Fibroblast of upper back skin (primary cell): ENCODE measurements at places on chromosomes 11 and 22.

GRCh38 chr22:24542641-24543040 is 12.3 kb downstream of the GUCD1 start:
- DNase-seq, result no peak

GRCh38 chr11:23947883-23948282 is 549.0 kb upstream of the LUZP2 start:
- peak; percentile 37 for DNase-seq

DNA sequence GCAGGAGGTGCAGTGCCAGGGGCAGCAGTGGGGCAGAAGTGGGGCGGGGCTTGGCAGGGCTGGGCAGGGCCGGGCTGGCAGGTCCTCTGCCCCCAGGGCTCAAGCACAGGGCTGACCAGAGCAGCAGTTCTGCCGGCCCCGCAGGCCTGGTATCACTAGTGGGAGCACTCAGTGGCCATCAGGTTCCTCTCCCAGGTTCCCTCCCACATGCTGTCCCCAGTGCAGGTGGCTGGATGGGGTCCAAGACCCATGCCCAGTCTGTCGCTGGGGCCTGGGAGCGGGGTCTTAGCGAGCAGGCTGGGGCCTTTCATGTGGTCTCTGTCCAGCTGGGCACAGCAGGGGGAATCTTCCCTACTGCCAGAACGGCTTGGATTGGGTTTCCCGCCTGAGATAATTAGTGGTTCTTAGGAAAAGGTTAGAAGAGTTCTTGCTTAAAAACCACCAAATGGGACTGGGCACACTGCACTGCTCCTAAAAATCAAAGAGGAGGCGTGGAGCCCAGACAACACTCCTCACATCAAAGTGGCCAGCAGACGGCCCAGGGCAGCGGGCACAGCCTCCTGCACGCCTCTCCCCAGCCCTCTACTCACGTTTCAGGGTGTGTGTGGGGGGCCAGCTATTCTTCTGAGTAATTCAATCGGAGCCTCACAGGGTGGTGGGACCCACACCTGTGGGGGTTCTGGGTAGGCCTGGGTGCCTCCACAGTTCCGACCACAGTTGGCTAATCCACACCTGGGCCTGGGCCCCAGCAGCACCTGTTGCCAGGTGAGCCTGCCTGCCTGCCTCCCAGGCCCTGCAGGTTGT is 45.6 kb downstream of the TPCN2 start:
- DNase-seq, result no peak

- DNase-seq, result no peak
Measured at GRCh38 chr11:88405853-88406252, 68.3 kb upstream of the CTSC start.

DNA sequence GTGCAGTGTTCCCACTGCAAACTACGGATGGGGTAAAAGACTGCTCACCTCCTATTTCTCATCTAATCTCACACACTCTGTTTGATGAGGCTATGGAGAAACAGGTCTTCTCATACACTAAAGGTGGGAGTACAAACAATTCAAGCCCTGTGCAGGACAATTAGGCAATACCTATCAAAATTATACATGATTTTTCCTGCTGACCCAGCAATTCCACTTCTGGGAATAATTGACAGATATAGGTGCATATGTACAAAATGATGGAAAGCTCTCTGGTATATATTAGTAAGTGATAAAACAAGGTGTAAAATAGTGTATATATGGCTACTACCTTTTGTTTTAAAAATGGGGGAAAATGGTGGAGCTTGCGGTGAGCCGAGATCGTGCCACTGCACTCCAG is 23.1 kb downstream of the BDNF start:
- DNase-seq, result no peak

DNA sequence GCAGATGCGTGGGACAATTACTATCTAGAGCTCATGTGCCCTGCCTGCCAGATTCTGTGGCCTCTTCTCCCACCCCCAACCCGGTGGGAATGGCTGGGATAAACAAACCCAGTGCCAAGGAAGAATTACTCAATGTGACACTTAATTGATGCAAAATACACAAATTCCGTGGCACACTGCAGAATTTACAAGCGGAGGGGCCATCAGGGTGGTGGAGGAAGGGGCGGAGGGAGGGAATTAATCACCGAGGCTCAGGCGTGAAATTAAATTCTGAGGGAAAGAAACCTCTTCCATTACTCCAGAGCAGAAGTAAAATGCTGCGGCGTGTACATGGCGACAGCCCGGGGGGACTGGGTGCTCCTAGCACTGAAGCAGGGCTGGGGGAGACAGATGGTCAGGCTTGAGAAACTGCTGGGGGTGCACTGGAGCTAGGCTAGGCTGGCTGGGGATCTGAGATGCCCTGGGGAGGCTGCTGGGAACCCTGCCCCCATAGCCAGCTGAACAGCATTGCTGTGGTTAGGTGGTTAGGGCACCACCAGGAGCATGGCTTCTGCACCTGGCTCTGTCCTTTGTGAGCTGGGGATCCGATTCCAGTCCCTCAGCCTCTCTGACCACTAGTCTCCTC is 200.6 kb downstream of the CEP164 start:
- no peak for DNase-seq

GRCh38 chr11:102733232-102733875 is 8.6 kb upstream of the MMP8 start:
- DNase-seq, result peak; percentile 64

DNA sequence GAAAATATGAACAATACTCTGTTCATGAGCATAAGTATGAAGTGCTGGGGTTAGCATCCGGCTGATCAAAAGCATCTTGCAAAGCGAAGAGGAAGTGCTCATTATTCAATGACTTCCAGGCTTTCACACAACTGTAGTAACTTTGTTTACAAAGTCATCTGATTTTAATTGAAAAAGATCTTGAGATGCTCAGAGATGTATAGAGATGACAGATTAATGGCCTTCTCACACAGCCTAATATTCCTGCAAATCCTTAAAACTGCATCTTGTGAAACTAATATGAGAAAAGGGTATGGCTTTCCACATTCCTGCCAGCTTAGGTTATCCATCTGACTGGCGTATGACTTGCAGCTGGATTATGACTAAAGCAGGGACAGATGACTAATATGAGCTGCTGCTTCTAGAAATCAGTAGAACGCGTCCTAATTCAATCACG is 125.4 kb downstream of the CASP12 start:
- peak; percentile 93 for DNase-seq

DNA sequence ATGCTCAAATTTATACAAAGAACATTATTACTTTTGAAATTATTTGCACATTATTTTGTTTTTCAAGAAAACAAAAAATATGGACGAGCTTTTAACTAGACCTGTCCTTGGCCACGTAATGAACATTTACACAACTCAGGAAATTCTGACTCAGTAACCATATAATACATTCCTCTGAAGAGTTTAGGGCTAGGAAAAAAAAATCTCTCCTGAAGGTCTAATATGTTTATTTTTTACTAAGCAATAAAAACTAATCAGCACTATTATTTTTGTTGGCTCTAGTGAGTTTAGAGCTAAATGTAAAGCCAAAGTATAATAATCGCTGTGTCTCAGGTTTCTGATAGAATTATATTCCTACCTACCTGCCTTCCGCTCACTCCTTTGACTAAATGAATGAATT is 187.5 kb downstream of the SWAP70 start:
- peak; percentile 37 for DNase-seq

DNA sequence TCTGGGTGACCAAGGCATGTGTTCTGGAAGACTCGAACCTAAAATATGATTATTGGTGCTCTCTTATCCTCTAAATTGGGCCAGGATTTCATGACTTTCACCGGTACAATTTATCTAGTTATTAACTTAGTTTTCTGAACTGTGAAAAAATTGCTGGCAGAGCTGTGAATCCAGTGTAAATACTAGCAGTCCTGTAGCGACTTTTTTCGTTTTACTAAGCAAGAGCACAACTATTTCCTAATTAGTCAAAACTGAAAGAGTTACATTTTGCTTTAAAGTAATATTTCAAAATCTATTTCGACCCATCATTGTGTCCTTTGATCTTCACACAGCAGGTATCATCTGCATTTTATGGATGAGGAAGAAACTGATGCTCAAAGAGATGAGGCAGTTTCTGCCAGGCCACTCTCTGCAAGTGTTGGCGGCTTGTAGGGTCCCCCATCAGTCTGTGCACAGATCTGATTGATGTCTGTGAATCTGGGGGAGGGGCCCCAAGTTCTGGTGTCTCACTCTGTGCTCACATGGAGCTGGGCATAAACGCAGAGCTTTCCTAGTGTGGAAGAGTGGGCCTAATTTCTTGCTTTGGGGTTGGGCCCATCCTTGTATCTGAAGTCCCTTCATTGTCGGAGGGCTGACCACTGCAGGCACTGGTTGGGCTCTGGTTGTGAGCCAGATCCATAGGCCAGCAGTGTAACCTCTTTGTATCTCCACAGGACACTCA is 1.4 kb upstream of the TRMT2A start:
- no peak for DNase-seq

GRCh38 chr11:11072067-11072466 is 214.2 kb upstream of the ZBED5 start:
- no peak for DNase-seq

GRCh38 chr11:130323452-130324450 is 9.0 kb upstream of the ZBTB44 start:
- peak; percentile 49 for DNase-seq

GRCh38 chr11:117229411-117229810 is 2.5 kb downstream of the PCSK7 start:
- DNase-seq, result no peak

- peak; percentile 28 for DNase-seq
Measured at GRCh38 chr22:17120281-17120680, 879 bp downstream of the TMEM121B start.

DNA sequence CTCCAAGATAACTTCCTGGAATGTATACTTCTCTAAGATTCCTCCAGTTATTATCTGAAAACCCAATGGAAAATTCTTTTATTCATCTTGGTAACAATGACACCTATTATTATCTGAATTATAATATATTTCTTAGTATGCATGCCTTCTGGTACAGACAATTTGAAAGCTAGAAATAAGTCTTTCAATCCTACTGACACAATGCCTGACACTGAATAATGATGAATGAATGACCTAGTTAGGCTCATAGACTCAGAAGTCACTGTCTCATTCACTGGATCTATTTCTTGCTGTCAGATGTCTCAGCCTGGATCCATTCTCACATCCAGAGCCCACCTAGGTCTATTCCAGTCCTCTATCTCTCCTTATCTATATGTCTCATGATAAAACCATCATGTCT is 1126.7 kb upstream of the CCDC90B start:
- no peak for DNase-seq

DNA sequence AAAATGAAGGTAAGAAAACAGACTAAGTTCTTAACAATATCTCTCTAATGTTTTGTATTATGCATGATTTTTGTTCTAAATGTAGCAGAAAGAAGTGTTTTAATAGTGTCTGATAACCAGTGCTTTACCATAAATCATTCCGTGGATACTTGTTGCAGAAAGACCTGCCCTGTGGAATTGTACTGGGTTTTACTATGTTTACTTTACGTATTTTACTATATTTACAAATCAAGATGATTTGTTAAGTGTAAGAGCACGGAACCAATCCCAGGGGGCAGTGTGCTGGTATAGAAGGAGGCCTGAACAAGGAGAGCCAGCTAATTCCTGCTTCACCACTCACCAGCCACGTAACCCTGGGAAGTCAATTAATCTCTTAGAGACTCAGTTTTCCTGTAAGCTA is 1.4 kb downstream of the HTR3B start:
- no peak for DNase-seq

DNA sequence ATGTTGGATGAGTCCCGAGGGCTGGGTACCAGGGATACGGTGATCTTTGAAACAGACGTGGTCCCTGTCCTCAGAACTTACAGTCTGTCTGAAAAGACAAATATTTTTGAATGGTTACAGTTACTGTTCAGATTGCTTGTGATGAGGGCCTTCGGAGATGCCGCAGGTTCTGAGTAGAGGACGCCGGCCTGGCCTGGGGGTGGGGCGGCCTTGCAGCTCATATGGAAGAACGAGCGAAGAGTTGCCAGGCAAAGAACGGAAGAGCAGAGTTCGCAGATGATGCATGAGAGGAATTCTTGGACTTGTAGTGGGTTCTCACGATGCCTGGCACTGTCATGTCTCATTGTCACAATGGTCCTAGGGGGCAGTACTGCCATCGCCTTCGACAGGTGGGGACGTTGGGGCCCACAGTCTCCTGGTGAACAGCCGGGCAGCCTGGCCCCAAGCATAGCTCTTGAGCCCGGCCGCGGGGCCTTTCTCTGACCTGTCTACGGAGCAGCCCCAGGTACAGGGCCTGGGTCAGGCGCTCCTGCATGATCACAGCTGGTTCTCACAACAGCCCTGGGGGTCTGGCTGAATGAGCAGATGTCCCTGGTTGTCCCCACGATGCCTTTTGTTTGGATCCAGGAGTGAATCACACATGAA is 60.9 kb upstream of the PARVG start:
- DNase-seq, result no peak

- DNase-seq, result no peak
Measured at GRCh38 chr22:24023204-24023789, 12.2 kb downstream of the CABIN1 start.

DNA sequence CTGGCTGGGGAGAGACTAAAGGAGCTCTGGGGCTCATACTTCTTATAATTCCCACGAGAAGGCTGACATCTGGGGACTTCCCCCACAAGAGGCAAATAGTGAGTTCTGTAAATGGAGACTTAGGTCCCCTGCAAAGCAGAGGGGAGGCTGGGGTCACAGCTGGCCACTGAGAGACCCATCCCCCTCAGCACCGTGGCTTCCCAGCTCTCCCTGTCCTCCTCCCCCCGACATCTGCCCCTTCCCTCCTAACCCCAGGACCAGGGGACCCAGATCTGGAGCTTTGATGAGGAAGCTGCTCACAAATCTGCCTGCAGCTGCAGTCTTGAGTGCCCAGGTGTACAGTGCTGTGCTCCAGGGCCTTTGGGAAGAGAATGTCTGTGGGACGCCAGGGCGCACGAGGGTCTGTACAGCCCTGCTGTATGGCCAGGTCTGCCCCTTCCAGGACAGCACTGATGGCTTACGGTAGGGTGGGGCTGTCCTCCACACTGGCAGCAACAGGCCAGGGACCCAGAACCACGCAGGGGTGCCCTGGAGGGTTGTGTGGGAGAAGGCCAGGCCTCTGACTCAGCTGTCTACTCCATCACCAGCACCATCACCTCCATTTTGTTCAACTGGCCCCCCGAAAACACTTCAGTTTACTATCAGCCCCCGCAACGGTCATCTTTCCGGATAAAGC is 1.1 kb downstream of the RGL4 start:
- no peak for DNase-seq

DNA sequence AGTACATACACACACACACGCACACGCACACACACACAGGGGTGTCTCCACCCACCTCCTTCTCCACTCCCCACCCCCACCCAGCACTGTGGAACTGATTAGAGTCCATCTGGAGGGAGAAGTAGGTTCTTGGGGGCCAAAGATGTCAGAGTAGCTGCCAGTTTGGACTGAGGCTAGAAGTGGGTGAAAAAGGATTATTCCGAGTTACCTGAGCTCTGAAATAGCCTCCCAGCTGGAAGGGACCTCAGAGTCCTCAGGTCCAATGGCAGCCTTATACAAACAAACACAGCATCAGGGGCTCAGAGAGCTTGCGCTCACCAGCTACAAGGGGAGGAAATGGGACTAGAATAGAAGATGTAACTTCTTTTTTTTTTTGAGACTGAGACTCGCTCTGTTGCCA is 20.8 kb downstream of the IL10RA start:
- DNase-seq, result no peak

GRCh38 chr11:69105461-69106030 is 50.2 kb upstream of the SMIM38 start:
- no peak for DNase-seq
